ENCODE measurements at places on chromosomes 13 and 19.
A peak's percentile ranks its signal among the peaks of the same experiment; 100 is the strongest.

- no peak for DNase-seq
These were observed 53.2 kb upstream of the LSM14A start for GRCh38 chr19:34118879-34119748.

GRCh38 chr19:38319421-38320258, at the start of gene KCNK6:
KCNK6 (plus strand) TSS chr19:38319845; CDS start chr19:38319951, 106 bp downstream.
- no peak for DNase-seq

DNA sequence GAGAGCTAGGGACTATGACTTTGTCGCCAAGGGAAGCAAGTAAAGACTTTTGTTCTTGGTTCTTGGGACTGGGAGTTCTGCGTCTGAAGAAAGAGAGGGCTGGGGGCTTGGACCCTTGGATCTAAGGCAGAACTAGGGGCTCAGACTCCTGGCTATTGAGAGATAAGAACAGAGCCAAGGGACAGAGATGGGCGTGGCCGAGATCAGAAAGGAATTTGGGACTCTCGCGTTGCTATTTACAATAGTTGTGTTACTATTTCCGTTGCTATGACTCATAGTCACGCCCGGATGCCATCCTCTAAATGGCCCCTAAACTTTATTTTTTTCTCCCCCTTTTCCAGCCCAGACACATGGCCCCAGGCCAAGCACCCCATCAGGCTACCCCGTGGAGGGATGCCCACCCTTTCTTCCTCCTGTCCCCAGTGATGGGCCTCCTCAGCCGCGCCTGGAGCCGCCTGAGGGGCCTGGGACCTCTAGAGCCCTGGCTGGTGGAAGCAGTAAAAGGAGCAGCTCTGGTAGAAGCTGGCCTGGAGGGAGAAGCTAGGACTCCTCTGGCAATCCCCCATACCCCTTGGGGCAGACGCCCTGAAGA, 759 bp downstream of the PPP1R15A start:
- peak; percentile 27 for DNase-seq

DNA sequence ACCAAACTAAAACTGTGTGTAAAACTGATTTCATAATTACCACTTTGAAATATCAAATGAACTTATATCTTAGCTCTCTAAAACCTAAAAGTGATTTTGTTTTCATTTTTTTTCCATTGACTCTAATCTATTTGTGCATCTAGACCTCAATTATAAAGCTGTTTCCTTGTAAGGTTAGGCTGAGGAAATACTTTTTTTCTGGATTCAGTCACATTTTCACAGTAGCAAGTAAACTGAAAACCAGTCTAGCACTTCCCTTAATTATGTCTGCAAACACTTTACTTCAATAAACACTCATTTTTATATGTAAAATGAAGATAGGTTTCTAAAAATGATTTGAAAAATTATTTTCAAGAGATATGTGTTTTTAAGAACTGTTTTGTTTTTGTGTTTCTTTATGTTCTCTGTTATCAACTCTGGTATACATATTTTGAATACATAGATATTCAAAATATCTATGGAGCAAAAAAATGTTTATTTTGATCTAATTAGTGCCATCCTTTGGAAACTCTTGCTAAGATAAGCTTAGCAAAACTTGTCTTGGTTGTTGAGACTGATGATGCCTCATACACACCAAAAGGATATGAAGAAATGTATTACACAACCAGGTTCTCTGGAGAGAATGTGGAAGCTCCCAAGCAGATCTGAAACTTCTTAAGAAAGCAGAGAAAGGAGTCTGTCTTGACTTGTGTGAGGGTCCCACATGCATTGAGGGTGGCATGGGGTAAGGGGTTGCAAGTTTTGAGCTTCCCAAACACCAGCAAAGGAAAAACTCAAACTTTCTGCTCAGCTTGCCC, 1887.4 kb downstream of the PCDH9 start:
- no peak for DNase-seq

GRCh38 chr13:73870036-73870741, 264.0 kb downstream of the KLF12 start:
- DNase-seq = no peak

DNA sequence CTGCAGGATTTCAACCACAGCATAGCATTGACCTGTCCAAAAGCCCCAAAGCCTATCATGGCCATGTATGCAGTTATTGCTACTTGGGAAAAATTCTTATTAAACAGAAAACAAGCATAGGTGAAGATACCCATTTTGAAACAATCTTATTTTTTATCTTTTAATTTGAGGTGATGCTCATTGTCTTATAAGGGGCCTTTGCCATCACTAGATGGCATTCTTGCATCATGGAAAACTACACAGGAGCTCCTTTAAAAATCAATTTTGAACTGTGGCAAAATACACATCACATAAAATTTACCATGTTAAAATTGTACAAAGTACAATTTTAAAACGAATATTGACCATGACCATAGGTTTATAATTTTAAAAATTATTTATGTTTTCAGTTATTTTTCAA, 38.9 kb upstream of the ZNF835 start:
- no peak for DNase-seq

DNA sequence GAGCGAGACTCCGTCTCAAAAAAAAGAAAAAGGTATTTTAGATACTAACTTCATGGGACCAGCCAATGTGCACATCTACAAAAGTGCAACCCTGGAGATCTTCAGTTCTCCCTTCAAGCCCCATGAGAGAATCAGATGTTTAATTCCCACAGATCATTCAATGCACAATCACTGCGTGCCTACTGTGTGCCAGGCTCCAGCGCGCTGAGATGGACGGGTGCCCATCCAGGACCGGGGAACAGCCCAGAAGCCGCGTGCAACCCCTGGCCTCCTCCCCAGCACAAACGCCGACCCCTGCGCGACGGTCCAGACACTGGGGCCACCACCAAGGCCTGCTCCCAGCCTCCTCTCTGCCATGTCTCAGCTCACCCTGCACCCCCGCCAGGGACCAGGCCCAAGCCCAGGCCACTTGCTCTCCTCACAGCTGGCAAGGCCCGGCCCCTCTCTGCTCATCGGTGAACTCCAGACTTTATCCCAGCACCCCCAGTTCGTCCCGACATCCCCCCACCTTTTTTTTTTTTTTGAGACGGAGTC, 5.3 kb downstream of the BTBD2 start:
- no peak for DNase-seq

DNA sequence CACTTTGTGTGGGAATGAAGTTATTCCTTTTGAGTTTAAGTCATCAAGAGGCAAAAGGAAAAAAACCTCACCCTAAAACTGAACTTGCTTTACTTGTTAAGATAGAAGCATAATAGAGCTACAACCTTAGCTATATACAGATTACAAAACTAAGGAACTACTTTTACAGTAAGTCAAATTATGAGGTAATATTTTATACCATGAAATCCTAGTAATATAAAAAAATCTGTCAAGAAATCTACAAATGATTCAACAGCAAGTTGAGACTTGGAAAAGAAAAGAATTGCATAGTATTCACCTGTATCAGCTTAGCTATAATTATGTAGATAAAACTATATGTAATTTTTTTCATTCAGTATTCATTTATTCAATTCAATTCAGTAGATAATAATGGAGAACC, 335.3 kb downstream of the KLF5 start:
- DNase-seq = no peak

DNA sequence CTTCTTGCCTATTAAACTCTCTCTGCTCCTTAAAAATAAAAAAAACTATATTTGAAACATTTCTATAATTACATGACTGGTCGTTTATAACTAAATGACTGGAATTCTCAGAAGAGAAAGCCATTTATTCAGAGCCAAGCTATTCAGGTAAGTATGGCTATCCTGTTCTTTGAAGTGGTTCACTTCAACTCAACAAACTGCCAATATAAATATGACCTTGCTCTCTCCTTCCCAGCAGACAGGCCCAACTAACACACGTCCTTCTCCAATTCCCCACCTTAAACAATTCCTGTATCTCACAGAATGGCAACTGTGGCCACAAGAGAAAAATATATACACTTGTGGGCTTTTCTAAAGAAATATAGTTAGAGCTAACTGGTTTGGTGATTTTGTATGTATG, 153.9 kb downstream of the MIPEP start:
- no peak for DNase-seq
